ENCODE measurements at places on chromosomes 6 and 20. TPM values are rescaled to one million over a fixed set of nuclear protein-coding genes. Genes with fewer than 3 reads are reported as not detected.

- DNase-seq = no peak
Observed at GRCh38 chr6:16595514-16596120, 165.6 kb downstream of the ATXN1 start.

DNA sequence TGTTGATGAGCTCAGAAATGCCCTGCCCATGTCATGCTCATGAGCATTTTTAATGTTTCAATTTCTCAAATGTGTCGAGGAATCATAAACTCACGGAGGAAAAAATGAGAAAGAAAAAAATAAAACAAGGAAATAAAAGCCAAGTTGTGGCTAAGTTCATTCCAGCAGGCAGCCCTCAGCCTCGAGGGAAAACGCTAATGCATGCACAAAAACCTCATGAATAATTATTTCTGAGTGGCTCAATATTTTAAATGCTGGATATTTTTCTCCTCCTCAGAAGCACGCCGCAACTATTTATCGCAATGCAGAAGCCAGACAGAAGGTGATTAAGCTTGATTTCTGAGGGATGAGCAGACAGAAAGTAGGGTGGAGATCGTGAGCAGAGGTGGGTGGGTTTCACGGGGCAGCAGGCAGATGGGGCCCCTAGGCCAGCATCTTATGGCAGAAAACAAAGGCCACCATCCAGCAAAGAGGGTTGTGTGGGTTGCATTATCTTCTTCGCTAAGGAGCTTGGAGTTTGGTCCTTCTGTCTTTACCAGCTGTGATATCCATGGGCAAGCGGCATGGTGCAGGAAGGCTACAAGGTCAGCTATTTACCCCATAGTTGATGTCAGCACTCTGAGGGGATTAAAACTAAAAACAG, 151.5 kb upstream of the LRFN2 start:
- no peak for DNase-seq

DNA sequence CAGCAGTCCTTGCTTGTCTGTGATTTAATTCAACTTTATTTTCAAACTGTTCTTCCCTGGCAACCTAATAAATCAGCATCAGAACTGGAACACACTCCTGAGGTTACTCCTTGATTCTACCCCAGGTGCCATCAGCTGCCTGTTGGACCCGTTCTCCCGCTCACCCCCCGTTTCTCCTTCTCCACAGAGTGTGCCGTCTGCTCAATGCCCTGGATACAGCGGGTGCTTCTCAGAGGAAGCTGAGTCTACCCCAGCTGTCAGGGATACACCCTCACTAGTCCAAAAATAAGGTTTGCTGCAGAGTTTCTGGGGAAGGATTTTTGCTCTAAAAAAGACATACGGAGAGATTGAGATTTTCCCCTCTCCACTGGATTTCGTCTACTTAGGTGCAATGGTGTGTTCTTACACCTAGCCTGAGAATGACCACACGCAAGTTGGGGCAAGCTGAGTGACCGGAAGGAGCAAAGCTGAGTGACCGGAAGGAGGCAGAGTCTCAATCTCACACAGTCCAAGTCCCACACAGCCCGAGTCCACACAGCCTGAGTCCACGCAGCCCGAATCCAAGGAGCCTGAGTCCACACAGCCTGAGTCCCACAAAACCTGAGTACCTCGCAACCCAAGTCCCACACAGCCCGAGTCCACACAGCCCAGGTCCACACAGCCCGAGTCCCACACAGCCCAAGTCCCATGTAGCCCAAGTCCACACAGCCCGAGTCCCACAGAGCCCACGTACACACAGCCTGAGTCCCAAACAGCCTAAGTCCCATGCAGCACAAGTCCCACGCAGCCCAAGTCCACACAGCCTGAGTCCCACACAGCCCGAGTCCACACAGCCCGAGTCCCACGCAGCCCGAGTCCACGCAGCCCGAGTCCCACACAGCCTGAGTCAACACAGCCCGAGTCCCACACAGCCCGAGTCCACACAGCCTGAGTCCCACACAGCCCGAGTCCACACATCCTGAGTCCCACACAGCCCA, 58.6 kb upstream of the DACT2 start:
- DNase-seq = no peak

- no peak for DNase-seq
Observed at GRCh38 chr6:46505693-46506512, 14.7 kb upstream of the RCAN2 start.

DNA sequence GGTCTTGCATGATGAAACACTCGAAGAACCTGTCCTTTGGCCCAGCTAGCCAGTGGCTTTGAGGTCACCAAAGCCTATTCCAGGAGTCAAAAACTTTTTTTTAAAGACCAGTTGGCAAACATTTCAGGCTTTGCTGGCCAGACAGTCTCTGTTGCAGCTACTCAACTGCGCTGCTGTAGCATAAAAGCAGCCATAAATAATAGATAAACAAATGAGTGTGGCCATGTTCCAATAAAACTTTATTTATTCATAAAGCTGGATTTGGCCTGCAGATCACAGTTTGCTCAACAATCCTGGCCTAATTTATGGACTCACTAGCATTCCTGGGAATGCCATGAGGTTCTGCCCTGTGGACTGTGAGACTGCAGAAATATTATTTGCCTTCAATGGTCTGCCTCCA, 68.8 kb upstream of the LTV1 start:
- DNase-seq = no peak

- no peak for DNase-seq
Observed at GRCh38 chr6:78749326-78749725, 118.0 kb upstream of the IRAK1BP1 start.

- DNase-seq = no peak
Observed at GRCh38 chr6:5366941-5367340, 105.6 kb downstream of the FARS2 start.

GRCh38 chr20:46031701-46032254, 2.8 kb downstream of the SLC12A5 start:
- peak; percentile 54 for DNase-seq

DNA sequence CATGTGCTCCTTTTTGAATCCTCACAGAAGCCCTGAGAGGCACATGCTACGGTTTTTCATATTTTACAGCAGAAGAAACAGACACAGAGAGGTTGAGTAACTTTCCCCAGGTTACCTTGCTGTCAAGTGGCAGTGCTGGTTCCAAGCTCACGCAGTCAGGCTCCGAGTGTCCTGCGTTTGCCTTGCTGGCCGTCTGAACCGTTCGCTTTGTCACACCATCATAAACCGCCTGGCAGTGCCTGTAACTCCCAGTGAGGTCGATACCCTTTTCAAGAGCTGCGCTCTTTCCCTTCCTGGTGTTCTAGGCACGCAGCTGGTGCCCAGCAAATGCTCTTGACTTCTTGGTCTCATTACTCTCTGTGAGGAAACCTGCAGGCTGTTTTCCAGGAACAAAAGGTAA, 31.3 kb upstream of the KCNG1 start:
- no peak for DNase-seq

- no peak for DNase-seq
Observed at GRCh38 chr6:70474751-70475150, 61.4 kb downstream of the FAM135A start.

DNA sequence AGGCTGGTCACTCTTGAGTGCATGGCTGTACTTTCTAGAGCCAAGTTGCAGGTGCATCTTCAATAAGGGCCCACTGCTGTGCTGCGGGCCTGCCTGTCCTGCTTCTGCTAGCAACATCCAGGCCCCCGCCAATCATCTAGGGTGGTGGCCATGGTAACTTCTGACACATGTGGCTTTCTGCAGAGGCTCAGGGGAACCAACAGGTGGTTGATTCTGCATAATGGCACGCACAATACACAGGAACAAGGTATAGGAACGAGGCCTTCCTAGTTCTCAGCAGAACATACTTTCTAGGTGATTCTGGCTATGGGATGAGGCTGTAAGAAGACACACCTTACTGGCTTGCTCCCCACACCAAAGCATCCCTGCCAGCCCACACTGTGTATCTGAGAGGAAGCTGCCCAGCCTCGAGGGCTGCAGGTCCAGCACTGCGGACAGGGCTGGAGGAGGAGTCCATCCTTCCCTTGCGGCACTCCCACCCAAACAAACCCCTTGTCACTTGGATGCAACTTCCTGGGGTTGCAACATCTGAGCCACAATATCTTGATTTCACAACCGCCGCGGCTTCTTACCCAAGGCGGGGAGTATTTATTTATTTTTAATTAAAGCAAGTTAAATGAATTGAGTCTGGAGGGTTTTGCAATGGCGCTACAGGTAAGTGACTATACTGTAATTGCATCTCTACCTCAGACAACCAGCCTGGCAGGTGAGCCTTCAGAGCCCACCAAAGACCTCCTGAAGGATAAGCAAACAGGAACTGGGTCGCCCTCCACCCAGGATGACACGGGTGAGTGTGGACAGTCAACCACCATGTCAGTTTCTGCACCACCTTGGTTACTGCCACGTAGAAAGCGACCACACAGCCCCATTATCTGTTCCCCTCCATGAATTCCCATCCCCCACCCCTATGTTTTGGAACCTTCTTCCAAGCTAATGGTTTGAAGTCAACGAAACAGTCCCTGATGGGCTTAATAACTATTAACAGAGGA, 49.6 kb downstream of the SULF2 start:
- DNase-seq = no peak

- DNase-seq = no peak
Observed at GRCh38 chr6:138393871-138394783, 9.9 kb upstream of the HEBP2 start.

GRCh38 chr6:16741112-16742016, 19.9 kb downstream of the ATXN1 start:
- DNase-seq = no peak

DNA sequence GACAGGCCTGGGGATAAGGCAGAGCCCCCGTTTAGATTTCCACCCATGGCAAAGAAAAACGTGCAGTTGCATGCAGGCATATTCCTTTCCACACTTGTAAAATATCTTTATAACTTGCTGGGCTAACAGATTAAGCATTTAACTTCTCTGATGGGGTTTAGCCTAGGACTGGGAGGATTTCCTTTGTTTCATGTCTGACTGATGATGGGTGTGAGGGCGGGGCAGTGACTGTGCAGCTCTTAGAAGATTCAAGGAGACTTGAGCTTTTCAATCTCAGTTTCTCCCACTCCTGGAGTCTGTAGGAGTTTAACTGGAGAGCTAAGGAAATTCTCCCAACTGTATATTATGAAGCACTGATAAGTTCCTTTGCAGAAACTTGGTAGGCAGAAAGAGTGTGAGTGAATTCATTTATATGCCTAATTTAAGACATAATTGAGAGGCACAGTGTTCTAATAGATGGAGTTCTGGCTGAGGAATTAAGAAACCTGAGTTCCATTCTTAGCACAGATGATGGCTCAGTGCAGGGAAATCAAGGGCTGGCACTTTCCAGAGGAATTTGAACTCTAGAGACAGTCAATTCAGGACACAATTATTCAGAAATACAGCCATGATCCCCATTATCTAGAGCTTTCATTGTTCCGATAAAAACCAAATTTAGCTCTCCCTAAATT, 214.6 kb upstream of the CNR1 start:
- no peak for DNase-seq

DNA sequence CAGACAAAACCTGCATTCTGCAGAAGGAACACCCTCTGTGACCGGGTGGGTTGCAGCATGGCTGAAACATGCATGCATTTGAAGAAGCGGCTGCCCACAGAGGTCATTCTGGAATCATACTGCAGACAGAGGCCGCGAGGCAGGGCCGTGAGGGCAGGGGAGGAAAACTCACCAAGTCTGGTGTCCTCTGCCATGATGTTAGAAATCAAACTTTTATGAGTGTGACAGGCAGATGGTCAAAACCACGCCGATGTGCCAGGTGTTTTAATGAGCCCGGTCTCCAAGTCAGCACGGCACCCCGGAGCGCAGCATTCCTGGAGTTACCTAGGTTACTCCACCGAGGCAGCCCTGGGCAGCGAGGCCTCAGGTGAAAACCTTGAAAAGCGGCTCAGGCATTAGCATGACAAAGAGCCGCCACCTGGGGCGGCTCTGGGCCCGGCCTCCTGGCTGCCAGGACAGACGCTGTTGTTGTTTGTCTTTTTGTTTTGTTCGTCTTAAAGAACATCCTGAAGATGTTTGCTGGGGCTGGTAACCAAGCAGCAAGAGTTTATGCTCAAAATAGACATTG, 255.6 kb downstream of the ERMARD start:
- DNase-seq = no peak

DNA sequence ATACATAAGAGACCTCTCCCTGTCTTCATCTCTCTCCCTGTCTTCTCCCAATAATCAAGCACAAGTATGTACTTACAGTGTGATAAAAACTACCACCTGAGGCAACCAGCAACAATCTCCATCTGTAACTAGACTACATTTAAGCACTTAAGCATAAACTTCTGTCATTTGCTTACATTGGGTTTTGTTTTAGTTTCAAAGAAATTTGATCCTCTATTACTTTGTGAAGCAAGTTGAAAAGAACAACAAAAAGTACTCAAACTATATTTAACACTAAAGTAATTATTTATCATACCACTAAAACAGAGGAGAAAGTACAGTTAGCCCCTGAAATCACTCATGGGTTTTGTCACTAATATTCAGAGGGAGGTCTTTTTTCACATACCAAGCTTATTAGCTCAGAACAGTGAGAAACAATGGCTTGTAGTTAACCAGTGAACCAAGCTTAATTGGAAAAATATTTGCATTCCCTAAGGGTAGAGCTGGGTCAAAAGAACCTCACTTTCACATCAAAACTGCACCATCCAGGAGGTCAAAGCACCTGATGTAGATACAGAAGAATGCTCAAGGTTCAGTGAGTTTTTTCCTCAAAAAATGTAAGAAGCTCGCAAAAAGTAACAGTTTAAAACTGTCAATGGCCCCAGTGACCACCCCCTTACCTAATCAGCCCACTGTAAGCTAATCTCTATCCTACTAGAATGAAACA, 34.1 kb downstream of the DCDC2 start:
- DNase-seq = no peak

- DNase-seq = no peak
Observed at GRCh38 chr20:49148601-49149000, 39.5 kb downstream of the STAU1 start.

DNA sequence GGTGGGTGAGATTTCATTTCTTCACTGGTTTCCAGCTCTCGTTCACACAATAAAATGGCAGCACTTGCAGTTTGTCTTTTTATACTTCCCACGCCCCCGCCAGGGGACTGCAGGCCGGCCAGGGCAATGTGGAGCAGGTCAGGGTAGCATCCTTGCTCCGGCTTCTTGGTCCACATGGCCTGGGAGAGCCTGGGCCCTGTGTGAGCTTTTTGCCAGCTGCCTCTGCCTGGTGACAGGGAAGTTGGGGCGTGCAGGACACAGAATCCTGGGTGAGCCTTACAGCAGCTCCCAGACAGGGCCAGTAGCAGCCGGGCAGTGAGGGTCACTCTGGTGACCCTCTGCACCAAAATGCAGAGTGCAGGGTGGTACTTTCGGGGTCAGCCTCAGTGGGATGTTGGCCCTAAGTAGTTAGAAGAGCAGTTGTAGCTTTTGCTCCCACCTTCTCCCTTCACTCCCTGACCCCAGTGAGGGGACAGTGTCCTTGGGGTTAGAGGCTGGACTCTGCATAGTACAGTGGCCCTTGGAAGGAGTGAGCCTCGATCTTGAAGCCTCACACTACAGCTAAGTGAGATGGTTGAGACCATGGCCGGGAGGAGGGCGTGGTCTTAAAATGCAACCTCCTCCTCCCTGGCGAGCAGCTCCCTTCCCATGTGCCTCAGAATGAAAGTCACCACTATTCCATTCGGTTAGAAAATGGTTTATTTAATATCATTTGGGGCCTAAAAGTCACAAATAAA, 23.8 kb downstream of the PYGB start:
- DNase-seq = no peak

- no peak for DNase-seq
Observed at GRCh38 chr6:124573953-124574352, 388.3 kb upstream of the RNF217 start.

- no peak for DNase-seq
Observed at GRCh38 chr6:21193790-21194475, 399.6 kb upstream of the SOX4 start.

BPI gene
- not detected for total RNA-seq

ADGRF5 gene
- total RNA-seq = 14.8 TPM

PTPRT gene
- 84.6 TPM for total RNA-seq

Measured in dorsolateral prefrontal cortex (tissue), 122 donors.